Spinal cord (tissue), 10 donors: ENCODE measurements at places on chromosomes 12 and 14.

DNA sequence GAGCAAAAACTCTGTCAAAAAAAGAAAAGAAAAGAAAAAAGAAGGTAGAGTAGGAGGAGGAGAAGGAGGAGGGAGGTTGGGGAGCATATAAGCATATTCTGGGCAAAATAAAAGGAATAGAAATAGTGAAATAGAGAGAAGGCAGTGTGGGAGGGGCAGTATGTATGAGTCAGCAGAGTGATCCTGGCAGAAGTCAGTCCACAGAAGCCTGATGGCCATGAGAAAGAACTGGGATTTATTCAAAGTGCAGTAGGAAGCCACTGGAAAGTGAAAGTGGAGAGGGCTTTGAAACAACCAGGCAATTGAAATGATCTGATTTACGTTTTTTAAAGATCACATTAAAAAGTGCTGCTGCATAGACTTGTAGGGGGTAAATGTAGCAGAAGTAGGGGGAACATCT, 368.6 kb upstream of the USP15 start:
- no peak for DNase-seq

DNA sequence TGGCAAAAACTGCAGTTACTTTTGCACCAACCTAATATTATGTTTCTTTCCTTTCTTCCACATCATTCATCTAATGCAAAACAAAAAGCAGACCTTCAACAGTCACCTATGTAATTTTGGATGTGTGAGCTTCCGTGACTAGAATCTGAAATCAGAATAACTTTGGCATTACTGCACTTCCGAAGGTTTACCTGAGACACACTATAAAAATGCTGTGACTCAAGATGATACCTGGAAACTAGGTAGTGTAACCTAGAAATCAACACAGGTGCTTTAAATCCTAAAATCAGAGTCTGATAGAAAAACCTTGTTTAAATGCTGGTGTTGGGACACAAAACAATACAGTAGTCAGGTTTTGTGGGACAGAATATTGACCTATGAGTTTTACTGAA, 2.2 kb downstream of the BTBD7 start:
- DNase-seq, result no peak

DNA sequence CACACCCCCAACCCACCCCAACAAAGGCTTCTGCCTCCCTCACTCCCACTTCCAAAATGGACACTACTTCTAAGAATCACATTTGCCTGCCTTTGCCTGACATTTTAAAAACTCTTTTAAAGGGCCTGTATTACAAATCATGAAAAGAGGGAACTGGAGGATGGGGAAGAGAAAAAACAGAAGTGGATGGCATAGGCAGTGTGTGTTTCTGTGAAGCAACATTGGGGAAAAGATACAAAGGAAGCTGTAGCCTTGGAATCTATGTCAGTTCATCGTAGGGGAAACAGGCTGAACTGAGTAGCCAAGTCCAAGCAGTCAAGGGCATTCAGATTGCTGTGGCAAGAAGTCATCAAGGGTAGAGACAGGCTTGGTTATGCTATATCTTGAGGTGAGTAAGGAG, 273.9 kb downstream of the BTG1 start:
- DNase-seq, result no peak

GRCh38 chr14:59852350-59852749, 18.2 kb downstream of the RTN1 start:
- no peak for DNase-seq

- DNase-seq, result no peak
Observed at GRCh38 chr12:13631873-13632272, 349.5 kb downstream of the GRIN2B start.

DNA sequence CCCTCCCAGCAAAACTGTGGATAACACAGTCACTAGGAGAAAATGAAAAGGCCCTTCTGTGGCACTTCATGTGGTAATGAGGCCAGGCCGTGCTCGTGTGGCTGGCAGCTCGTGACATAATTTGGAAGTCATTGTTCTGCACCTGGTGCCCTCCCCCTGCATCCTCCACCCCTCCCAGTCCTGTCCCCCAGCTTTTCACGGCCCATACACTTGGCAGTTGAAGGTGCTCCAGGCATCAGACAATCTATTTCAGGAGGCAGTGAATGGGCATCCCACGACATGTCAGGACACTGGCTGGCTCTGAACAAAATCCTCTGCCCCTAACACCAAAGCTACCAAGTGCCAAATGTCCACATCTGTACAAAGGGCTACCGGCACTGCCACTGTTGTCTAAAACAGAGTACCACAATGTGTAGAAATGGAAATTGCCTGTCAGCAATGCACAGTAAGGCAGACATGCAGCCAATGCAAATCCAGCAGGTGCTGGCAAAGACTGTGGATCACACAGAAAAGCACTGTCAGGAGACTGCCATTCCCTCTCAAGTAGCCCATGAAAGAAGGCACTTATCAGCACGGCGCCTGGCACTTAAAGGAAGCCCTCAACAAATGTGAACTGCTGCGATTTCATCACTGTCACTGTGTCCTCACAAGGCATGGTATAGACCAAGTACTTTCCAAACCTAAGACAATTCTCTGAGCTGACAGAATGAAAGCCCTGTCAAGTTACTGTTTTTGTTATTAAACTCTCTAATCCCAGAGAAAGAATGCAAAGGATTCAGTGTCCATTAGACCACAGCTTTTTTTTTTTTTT, 39.1 kb downstream of the CORO1C start:
- peak; percentile 83 for DNase-seq

DNA sequence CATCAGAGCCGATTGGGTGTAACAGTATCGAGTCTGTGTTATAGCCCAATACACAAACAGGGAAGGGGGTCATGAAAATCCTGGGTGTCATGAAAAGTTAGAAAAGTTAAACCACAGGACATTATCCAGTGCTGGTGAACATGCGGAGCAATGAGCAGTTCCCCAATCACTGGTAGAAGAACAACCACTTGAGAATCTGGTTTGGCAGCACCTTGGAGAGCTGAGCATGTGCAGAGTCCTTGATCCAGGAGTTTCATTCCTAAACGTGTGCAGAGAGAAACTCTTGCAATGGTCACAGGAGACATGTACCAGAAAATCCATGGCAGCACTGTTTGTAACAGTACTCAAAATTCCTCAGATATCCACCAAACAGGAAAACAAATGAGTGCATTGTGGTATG, 23.0 kb upstream of the JDP2 start:
- no peak for DNase-seq

GRCh38 chr14:89781046-89781445, 173.5 kb downstream of the EFCAB11 start:
- peak; percentile 57 for DNase-seq

GRCh38 chr12:2895051-2895451, 4.4 kb downstream of the TULP3 start:
- no peak for DNase-seq

DNA sequence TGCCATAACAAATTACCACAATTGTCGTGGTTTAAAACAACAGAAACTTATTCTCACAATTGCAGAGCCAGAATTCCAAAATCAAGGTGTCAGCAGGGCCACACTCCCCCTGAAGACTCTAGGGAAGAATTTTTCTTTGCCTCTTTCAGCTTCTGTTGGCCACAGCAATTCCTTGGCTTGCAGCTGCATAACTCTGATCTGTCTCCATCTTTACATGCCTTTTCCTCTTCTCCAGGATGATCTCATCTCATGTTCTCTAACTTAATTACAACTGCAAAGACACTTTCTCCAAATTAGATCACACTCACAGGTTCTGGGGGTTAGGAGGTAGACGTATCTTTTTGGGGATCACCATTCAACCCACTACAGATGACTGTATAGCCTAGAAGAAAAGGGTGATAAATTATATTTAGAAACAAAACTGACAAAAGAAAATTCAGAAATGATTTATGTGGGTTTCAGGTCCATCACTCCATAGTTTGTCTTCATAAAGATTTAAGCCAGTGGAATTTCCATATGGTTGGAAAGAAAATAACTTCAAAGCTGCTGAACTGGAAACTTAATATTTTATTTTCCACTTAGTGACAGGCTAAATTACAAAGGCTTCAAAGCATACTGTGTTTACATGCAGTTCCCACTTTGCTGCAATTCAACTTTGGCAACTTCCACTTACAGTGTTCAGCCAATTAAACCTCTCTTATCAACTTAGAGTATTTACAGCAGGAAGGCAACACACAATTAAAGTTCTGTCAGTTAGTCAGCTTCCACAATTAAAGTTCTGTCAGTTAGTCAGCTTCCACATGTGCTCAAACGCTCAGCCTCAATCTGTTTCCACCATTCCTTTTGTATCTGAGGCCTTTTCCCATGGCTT, 213.3 kb downstream of the EPS8 start:
- DNase-seq, result no peak

DNA sequence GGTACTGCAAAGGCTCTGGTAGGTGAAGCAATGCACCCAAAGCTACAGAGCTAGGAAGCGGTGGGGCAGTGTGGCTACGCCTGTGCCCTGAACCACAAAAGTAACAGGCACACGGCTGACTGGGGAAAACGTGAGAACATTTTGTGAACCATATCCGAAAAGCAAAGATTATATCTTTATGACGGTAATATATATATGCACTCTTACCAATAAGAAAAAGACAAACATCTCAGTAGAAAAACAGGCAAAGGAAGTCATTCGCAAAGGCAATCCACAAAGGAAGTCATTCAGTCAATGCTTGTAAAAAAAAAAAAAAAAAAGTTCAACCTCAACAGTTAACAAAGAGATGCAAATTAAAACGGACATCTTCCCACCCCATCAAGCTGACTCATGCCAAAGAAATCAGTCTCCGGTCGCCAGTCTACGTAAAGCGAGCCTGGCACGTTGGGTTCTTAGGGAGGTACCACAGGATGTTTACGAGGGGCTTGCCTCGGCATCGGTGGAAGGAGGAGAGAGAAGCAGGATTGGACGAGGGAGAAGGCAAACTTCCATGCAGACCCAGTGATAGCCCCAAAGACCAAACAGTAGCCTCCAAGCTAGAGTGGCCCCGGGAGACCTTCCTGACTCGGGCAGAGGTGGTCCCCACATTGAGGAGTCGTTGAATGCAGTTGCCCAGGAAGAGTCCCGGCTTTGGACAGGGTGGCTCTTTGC, 39.4 kb upstream of the PPP2R5C start:
- DNase-seq, result no peak

- no peak for DNase-seq
Observed at GRCh38 chr12:80470403-80470802, 26.4 kb downstream of the PTPRQ start.

DNA sequence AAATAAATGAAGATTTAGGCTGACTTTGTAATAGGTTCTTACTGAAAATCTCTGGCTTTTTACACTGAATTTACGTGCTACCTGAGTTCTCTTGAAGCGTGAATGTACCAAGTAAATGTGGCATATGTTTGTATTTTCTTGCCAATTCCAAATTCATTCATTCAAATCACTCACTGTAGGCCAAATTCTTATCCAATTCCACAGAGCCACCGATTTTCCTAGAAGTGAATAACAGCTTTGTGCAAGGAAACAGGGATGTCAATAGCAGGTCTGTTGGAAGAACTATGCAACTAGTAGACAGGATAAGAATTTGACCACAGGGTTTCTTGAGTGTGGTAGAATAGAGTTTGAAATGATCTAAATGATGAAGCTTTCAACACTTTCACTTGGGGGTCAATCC, 86.8 kb downstream of the SOX5 start:
- no peak for DNase-seq

GRCh38 chr12:104010606-104011169, 39.3 kb downstream of the GLT8D2 start:
- DNase-seq, result peak; percentile 12
